Cerebellar nuclear complex (tissue), 1 donor: ENCODE measurements at places on chromosomes 6 and 20.

GRCh38 chr6:43493833-43494232 lies 16.3 kb downstream of the LRRC73 start:
- no peak for DNase-seq

GRCh38 chr20:32386091-32386490 lies 28.0 kb downstream of the ASXL1 start:
- no peak for DNase-seq

DNA sequence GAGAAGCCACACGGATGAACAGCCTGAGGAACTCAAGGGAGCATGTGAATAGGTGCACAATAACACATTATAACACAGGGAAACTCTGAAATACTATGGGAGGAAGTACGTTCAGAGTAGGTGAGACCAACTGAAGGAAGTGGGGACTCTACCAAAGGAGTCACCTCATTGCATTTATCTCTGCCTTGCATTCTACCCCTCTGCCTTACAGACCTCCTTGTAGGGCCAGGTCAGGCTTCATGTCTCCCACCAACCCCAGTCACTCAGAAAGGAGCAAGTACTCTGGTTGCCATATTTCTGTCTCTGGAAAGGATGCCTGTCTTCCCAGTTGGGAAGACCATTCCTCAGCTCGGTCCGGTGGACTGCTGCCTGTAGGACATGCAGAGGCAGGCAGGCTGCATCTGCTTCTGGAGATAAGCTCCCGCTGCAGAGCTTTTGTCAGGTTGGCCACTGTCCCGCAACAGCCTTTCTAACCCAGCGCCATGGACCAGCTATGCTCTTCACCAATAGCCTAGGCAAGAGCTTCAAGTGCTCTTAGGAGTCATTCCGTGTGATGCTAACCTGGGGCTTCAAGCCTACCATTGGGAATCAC lies 51.6 kb upstream of the ASIP start:
- no peak for DNase-seq

DNA sequence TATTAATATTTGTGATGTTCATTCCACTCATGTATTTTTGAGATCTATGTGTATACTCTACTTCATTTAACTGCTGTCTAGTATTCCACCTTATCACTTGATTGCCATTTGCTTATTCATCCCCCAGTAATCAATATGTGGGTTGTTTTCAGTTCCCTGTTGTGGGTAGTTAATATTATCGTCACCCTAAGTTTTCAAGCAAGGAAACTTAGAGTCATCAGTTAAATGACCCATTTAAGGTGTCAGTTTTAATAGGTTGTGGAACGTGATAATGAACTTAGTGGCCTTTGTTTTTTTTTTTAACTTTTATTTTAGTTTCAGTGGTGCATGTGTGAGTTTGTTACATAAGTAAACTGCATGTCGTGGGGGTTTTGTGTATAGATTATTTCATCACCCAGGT lies 90.3 kb downstream of the SLC24A3 start:
- no peak for DNase-seq

- no peak for DNase-seq
These were observed 13.0 kb downstream of the TENT5A start for GRCh38 chr6:81739230-81740195.

GRCh38 chr20:29410806-29411457 lies 1846.5 kb upstream of the DEFB115 start:
- DNase-seq = no peak

DNA sequence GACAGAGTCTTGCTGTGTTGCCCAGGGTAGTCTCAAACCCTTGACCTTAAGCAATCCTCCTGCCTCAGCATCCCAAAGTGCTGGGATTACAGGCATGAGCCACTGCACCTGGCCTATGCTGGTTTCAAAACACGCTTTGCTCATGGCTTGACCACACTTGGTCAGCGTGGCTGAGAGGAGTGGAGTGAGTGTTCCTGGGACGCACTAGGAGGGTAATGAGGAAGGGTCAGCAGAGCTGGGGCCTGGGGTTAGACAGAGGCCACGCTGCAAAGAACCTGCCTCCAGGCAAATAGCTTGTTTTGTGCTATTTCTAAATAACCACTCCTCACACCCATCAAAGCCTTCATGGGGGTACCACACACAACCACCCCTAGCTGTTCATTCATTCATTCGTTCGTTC lies 77.9 kb upstream of the TOX2 start:
- DNase-seq = no peak

GRCh38 chr6:3403238-3404173 lies 53.3 kb downstream of the SLC22A23 start:
- DNase-seq = no peak

- no peak for DNase-seq
These were observed 20.7 kb upstream of the TLDC2 start for GRCh38 chr20:36855241-36855657.

GRCh38 chr6:76861403-76861802 lies 601.9 kb downstream of the HTR1B start:
- no peak for DNase-seq

GRCh38 chr6:160535270-160535669 lies 128.8 kb downstream of the LPA start:
- DNase-seq = no peak

DNA sequence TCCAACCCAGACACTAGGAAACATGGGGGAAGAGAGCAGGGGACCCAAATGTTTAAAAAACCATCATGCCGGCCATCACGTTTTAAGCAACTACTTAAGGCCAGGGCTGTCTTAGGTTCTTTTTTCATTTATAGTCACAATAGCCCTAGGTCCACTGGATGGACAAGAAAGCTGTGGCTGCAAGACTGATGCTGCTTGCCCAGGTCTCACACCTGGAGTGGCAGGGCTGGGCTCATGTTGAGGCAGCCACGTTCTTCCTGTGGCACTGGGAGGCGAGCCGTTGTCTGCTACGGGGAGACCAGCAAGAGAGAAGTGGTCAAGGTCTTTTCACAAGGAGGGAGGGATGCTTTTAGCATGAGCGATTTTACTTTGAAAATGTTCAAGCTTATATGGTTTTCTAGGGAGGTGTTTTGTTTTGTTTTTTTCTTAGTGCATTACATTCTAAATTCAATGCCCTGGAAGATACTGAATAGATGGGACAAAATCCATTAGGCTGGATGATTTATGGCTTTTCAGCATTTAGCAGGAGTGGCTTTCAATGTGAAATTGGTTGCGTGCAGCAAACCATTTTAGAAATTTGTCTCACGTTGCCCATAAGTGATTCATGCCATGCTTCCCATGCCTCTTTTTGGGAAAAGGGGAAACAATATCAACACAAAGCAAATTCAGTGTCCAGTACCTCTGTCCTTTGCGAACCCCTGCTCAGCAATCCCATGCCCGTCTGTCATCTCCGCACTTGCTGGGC lies 106.6 kb upstream of the SNX9 start:
- no peak for DNase-seq

GRCh38 chr6:15479761-15480160 lies 183.1 kb downstream of the DTNBP1 start:
- DNase-seq = peak; percentile 59

GRCh38 chr6:90135667-90136066 lies 161.0 kb downstream of the BACH2 start:
- no peak for DNase-seq

GRCh38 chr6:38179300-38179699 lies 359.8 kb downstream of the ZFAND3 start:
- no peak for DNase-seq

GRCh38 chr20:1947535-1947846 lies 46.4 kb downstream of the PDYN start:
- no peak for DNase-seq

DNA sequence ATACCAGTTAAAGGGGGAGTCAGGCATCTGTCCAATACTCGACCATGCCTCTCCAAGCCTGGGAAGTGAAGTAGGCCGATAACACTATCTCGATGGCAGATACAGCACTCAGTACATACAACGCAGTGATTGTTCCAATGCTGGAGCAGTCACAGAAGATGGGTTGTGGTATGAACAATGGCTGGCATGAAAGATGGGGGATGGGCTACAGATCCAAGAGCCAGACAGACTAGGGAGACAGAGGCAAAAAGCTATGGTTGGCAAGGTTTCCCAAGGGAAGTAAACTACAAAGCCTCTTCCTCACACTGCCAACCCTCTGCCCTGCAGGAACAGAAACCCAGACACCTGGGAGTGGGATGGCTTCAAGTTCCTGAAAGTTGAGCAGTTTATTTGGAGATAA lies 19.2 kb downstream of the FKBP1A start:
- DNase-seq = no peak

GRCh38 chr6:10884245-10884972 lies 2.4 kb upstream of the SYCP2L start:
- DNase-seq = no peak

DNA sequence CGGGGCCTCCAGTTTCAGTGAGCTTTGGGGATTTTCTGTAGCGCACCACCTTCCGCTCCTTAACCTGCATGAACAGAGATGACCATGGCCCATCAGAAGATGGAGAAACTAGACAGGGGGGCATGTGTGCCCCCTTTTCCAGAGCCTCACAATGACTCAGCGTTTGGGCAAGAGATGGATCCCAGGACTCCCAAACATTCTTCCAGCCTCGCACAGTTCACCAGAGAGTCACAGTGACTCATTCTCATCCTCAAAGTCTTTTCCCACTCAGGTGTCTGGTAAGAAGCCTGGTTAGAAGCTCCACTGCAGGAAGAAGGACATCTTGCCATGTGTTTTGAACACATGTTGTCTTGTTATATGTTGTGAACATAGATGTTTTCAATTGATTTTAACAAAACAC lies 76.2 kb upstream of the FRMD1 start:
- no peak for DNase-seq
